Fibroblast of skin of right quadriceps (primary cell): ENCODE measurements at places on chromosomes 11 and 22.

DNA sequence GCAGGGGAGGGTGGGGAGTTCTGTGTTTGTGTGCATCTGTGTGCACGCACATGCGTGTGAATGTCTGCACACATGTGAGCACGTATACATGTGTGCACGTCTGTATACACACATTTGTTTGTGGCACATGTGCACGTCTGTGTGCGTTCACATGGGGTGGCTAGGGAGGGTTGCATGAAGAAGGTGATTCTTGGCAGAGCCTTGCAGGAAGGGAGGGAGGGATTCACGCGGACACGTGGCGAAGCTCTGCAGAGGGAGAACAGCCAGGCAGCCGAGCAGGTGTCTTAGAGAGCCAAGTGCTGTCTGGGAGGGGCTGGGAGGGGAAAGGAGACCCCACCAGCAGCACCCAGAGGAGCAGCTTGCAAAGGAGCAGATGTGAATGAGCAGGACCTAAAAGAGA, 372.1 kb downstream of the BRD1 start:
- no peak for DNase-seq

- DNase-seq, result no peak
These were observed 2.0 kb upstream of the EHD1 start for GRCh38 chr11:64880240-64881001.

DNA sequence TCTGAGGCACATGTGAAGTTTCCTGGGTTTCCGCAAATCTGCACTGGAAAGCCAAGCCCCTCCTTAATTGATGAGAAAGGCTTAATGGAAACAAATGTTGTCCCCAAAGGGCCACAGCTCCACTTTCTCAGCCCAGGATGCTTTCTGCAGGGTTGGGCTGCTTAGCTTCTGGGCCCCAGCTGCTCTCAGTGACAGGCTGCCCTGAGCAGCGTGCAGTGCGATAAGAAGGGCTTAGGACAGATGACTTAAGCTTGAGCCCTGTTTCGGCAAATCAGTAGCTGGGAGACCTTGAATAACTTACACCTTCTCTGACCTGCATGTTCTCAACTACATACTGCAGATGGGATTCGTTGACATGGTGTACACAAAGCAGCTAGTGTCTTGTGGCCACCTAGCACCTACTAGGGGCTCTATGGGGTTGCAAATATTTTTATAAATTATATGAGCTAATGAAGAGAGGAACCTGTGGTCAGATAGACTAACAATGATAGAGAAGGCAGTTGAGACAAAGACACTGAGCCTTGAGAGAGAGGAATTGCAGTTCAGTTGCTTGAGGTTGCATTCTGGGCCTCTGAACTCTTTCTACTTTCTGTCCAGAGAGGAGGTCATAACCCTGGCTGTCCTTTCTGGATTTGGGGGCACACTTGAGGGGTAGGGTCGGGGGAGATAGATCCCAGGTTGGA, 11.5 kb downstream of the STX3 start:
- DNase-seq, result no peak

DNA sequence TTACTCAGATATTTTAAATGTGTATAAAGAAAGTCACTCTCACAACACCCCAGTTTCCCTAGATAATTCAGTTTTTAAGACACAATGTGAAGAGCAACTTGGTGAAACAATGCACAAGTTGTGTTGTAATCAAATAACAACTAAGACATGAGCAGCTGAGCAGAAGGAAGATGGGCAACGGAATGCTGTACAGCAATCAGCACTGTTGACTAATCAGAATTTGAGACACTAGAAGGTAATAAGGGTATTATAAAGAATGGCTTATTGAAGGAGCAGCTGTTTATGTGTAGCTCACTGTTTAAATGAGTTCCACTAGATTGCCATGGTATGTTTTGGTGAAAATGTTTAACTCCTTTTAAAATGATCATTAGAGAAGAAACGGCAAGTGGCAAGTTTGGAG, 60.1 kb downstream of the SOX6 start:
- no peak for DNase-seq

DNA sequence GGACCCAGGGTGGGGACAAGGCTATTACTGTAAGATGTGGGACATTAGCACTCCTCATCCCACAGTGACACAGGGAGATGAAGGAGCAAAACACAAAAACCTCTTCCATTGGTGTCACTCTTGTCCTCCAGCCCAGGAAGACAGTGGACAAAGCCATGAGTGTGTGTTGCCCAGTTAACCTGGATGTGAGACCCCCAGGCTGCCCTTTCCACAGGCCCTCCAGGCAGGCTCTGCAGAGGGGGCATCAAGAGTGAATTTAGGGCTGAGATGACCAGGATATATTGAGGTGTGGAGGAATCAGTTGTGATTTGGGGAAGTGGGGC, 111.3 kb downstream of the GGTLC2 start:
- no peak for DNase-seq

DNA sequence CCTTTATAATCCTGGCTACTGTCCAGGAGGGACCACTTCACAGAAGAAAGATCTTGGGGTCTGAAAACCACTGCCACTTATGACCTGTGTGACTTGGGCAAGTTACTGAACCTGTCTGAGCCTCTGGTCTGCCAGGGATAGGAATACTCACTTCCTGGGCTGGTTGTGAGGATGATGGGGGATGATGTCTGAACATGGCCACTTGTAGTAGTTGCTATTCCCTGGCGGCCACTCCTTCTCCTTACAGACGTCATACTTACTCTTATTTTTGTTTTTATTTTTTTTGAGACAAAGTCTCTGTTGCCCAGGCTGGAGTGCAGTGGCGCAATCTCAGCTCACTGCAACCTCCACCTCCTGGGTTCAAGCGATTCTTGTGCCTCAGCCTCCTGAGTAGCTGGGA, 26.1 kb downstream of the CD82 start:
- no peak for DNase-seq

DNA sequence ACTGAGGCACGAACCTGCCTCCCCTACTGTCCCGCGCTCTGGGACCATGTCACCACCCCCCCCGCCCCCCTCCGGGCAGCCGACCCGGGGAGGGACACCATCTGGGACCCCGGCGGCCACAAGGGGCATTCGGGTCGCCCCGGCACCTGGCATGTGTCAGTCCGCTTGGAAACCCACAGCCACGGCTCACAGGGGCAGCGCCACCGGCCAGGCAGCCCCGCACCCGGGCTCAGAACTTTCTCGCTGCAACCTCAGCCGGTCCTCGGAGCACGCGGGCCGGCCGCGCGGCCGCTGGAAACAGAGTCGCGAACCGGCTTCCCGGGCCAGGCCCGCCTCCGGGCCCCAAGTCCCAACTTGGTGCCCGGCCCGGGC, 159.9 kb upstream of the GRK3 start:
- no peak for DNase-seq

GRCh38 chr11:11173316-11174025, 179.6 kb downstream of the CSNK2A3 start:
- no peak for DNase-seq

GRCh38 chr11:35098855-35099254, 40.1 kb upstream of the CD44 start:
- no peak for DNase-seq

GRCh38 chr11:132205496-132205895, 835.1 kb downstream of the NTM start:
- no peak for DNase-seq

- DNase-seq, result no peak
These were observed 1401.0 kb downstream of the BRD1 start for GRCh38 chr22:48426466-48427380.

- peak; percentile 35 for DNase-seq
These were observed 18.8 kb downstream of the PRPF19 start for GRCh38 chr11:60887556-60887955.

GRCh38 chr11:83219095-83219494, 25.6 kb downstream of the ANKRD42 start:
- no peak for DNase-seq

DNA sequence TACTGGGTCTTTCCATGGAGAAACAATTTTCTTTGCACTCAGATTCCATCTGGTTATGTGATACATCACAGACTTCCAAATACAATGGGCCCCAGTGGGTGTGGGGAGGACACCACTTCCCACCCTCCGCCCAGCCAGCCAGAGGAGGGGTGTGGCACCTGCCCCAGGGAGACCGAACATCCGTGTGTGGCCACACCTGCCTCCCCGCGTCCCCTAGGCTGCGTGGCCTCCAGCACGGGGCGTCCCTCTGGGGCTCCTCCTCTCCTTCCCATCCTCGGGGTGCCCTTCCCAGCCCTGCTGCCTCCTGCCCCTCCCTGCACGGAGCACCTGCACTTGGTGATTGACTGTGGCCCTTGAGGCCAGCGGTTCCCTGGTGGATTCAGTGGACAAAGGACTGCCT, 49.1 kb downstream of the CERK start:
- DNase-seq, result no peak

DNA sequence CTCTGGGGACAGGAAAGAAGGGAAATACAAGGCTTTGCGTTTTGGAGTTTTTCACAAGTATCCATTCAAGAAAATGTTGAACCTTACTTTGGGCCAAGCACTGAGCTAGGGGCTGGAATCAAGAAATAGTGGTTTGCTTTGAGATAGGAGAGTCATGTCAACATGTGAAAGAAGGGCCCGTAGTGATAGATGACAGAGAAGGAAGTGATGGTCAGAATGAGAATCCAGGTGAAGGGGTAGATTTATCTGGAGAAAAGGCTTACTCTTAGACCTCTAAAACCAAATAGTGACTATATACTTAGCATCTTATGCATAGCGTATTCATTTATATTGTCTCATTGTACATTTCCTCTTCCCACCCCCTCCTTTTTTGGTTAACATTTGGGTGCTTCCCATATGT, 87.3 kb downstream of the GAB2 start:
- DNase-seq, result no peak

- no peak for DNase-seq
These were observed 2.5 kb upstream of the LRRC74B start for GRCh38 chr22:21042978-21043859.

DNA sequence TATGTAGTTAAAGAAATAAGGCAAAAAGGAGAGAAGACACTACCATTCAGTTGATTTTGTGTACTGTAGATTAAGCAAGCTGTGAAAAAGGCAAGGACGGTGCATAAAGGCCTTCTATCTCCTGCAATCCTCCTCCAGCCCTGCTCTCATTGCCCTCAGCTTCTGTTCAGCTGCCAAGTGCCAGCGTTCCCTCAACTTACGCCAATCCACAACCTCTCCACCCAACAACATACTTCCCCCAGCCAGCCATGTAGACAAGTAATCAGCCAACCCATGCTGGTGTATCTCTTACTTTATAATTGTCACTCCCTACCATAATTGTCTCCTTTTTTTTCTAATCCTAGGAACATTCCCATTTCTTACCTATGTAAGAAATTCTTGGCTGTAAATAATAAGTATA, 30.1 kb upstream of the ANO5 start:
- no peak for DNase-seq

DNA sequence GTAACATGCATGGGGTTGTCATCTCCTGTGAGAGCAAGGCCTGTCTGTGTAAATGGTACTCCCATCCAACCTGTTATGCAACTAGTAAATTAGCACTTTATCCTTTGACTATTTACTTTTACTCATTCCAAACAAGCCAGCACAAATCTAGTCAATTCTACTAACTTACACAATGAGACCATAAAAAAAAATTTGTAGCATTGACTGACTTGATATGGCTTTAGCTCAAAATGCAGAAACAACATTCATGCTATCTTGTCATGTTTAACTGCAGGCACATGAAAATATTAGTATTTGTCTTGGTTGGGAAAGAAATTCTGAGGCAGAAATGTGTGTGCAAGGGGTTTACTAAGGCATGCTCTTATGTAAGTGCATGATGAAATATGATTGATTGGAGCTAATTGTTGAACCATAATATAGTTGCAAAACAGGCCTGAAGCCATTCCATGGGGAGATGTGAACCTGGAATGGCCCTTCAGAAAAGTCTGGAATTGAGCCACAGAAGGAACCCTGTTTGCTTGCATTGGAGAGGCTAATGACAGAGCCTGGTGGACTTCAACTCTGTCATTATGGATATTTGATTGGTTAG, 2.5 kb downstream of the SLC22A25 start:
- no peak for DNase-seq

GRCh38 chr11:30329150-30329940, 6.4 kb downstream of the ARL14EP start:
- no peak for DNase-seq

GRCh38 chr11:69058511-69059270, 10.0 kb downstream of the TPCN2 start:
- DNase-seq, result no peak

- DNase-seq, result no peak
These were observed 12.2 kb upstream of the CYTH4 start for GRCh38 chr22:37269936-37270678.

- no peak for DNase-seq
These were observed 192.8 kb downstream of the GRIK4 start for GRCh38 chr11:120704256-120704750.

GRCh38 chr11:65577756-65578109, 1.9 kb downstream of the EHBP1L1 start:
- DNase-seq, result no peak

GRCh38 chr11:44732564-44732963, 5.8 kb downstream of the TSPAN18 start:
- peak; percentile 43 for DNase-seq

- DNase-seq, result no peak
These were observed 6.2 kb downstream of the DRAP1 start for GRCh38 chr11:65925397-65925796.

DNA sequence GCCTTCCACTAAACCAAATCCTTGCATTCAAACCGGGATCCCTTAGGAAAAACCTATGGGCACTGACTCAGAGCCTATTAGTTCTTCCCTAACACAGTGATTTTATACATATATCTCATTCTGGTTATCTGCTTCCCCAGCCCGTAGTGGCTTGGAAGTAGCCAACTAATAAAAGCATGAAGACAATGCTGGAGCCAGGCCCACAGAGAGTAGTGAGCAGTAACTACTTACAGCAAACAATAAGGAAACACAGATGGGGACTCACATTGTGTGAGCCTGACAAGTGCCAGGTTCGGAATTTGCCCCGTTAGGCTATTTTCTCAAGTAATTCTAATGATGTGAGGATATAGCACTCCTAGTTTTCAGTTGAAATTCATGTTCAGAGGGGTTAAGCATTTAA, 83.3 kb upstream of the OR5AK2 start:
- DNase-seq, result no peak

DNA sequence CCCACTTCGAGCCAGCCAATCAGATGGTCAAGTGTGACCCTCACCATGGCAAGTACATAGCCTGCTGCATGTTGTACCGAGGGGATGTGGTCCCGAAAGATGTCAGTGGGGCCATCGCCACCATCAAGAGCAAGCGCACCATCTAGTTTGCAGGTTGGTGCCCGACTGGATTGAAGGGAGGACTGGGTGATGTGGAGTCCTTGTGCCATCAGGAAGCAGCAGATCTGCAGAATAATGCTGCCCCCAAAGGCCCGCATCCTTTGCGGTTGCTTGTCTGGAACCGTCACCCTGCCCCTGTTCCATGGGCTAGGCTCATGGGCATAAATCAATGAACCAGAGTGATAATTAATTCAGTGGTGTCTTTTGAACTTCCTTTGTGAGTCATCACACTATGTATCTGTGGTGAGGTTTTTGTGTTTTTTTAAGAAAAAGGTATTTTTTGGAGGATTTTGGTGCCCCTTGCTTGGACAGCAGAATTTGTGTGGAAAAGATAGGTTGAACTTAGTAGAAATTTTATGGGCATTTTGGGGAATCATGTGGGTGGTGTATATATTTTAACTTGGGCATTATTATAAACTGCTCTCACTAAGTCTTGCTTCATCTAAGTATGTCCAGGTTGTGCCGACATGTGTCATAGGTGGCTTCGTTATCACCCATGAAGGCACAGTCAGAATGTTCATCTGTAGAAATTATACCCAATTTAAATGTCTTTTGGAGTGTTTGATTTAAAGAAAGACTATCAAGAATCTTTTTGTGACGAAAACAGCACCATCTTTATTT, 22.3 kb downstream of the LRRC74B start:
- DNase-seq, result no peak
